IPS DF 19.7 (cell line): ENCODE measurements at places on chromosomes 4 and X.

DNA sequence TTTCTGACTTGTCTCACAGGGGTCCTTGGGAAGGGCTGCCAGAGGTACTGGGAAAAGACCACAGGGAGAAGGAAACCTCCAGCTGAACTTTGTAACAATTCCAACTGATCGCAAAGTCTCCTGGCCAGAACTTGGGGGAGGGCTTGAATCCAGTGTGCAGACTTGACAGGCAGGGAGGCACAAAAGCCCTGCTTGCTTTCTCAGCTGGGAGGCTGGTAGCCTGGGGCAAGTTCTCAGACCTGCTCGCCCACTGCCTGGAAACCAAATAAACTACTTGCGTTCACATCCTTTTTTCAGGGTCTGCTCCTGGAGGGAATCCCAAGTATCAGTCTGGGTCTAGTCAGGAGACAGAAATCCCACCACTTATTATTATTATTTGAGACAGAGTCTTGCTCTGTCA, 48.0 kb upstream of the CASK start:
- DNase-seq, result no peak

- no peak for DNase-seq
Observed at GRCh38 chr4:160238790-160239189, 1135.9 kb downstream of the RAPGEF2 start.

- DNase-seq, result no peak
Observed at GRCh38 chrX:132834109-132834508, 124.3 kb downstream of the HS6ST2 start.

DNA sequence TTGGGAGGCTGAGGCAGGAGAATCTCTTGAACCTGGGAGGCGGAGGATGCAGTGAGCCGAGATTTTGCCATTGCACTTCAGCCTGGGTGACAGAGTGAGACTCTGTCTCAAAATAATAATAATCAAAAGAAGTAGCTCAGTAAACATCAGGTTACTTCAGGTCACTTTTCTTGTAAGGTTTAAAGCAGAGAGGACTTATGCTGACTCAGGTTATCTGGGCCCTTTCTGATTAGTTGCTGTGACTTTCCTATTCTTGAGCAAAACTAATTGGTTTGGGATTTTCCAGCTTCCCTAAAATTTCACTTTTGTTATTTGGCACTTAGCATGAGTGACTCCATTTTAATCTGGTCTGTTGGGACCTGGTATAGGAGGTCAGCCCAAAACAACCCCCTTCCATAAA, 812.9 kb downstream of the NLGN4X start:
- no peak for DNase-seq

DNA sequence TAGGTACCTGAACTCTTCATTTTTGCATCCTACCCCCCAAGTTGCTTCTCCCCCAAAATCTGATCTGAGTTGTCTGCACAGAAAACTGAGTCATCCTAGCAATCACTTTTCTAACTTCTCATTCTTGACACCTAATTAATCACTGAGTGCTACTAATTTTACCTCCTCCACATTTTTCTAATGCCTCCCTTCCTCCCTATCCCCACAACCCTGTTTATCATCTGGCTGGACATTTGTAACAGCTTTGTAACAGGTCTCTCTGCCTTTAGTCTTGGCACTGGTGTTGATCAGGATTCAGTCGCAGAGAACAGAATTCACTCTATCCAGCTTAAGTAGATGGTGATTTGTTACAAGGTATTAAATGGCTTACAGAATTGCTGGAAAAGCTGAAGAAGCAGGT, 303.9 kb upstream of the GATB start:
- DNase-seq, result no peak

DNA sequence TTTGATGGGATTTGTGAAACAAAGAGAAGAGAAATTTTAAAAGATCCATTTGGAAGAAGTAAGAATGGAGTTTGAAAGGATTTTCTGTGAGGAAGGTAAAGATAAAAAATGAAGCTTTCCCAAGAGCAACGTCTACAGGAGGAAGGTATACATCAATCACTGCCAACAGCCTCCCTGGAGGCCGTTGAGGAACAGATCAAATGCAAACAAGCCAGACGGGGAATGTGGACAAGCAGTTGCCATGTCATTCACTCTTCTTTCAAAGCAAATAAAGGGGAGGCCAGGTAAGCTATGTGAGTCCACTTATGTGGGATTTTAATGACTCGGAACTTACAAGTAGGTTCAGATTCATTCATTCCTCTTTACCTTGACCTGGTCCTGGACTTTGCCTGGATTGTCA, 1020.5 kb upstream of the AGA start:
- DNase-seq, result no peak

DNA sequence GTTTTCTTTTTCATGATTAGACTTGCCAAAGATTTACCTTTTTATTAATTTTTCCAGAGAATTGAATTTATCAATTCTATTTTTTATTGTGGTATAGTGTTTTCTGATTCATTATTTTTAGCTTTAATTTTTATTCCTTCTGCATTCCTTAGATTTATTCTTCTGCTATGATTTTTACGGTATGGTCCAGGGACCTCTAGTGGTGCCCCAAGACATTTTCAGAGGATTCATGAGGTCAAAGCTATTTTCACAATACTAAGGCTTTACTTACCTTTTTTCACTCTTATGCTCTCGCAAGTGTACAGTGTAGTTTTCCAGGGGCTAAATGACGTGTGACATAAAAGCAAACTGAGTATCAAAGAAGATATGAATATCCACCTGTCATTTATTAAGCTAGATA, 8.0 kb downstream of the RADX start:
- DNase-seq, result no peak

GRCh38 chrX:11374570-11374969, 81.4 kb downstream of the AMELX start:
- no peak for DNase-seq

DNA sequence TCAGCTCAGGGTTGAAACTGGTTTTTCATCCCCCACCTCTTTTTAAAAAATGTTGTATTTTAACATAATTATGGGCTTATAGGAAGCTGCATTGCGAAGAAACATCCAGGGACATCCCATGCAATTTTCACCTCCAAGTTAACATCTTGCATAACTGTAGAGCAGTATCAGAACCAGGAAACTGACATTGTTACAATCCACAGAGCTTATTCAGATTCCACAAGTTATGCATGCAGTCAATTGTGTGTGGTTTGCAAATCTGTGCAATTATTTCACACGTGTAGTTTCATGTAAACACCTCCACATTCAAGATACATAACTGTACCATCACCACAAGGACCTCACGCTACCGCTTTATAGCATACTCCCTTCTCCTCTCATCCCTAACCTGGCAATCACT, 97.5 kb upstream of the GATB start:
- DNase-seq, result no peak

DNA sequence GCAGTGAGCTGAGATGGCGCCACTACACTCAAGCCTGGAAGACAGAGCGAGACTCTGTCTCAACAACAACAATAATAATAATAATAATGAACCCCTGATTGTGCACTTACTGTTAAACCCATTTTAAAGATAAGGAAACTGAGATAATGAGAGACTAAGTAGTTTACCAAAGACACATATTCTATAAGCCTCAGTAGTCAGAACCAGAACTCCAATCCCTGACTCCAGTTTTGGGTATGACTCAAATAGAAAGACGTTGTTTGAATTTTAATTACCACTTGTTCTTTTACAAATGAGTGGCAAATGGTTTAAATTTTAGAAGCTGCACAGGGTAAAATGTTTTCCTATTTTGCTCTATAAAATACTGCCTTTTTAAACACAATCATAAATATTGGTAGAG, 37.4 kb downstream of the ACSL4 start:
- no peak for DNase-seq

- no peak for DNase-seq
Observed at GRCh38 chr4:23122666-23123400, 430.1 kb downstream of the GBA3 start.

DNA sequence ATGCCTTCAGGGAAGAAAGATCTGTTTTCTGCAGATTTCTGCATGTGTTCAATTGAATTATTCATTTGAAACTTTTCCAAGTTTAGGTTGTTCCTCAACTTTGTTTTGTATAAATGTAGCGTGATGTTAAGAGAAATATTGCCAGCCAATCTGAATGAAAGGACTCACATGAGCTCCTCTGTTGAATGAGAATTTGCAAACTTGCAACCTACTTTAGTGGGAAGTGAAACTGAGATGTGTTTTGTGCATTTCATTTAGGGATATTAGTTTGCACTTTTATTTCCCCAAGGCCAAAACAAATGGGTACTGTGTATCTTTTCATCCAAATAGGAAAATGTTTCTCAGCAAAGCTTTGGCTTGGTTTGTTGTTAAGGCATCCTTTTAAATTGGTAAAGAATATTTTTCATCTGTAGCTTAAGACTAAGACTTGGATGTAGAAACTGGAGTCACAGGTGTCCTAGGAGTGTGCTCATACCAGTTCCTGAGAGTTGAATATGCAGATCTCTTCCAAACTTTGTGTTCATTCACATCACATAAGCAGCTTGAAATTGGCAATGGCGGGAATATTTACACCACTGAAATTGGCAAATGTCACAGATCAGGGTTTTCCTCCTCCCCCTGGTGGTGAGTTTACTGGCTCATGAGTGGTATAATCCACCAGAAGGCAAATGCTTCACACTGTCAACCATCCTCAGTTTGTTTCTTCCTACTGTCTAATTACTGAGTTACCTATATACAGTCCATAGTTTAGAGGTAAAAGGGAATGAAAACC, 193.6 kb upstream of the BANK1 start:
- no peak for DNase-seq

- no peak for DNase-seq
Observed at GRCh38 chrX:47574076-47574546, 8.1 kb upstream of the TIMP1 start.

- no peak for DNase-seq
Observed at GRCh38 chr4:24214796-24215195, 324.9 kb upstream of the PPARGC1A start.

DNA sequence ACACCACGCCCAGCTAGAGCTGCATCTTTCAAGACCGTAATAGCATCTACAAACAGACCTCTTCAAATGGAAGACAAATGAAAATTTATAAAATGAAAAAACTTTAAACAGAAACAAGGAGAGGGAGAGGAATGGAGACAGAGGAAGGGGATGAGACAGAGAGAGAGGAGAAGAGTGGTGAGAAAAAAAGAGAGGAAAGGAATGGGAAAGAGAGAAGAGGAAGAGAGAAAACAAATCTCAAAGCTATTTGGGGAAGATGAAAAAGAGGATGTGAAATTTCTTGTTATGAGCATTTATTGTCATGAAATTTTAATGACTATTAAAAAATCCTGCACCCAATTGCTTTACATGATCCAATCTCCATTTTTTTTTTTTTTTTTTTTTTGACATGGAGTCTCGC, 726.9 kb downstream of the GRID2 start:
- no peak for DNase-seq

DNA sequence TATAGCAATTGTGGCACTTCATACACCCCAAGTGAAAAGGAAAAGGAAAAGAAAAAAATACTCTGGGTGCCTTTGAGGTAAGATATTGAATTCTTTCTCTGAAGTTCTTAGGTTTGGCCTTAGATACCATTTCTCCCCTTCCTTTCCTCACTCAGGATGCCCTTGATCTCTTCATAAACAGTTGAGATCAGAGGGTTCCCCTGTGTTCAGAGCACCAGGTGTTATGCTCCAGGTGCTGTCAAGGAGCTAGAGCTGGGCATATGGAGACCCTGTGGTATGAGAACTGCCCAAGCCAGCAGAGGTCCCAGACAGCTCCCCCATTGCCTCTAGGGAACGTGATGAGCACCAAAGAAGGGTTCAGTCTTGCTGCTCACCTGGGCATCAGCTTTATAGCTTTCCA, 17.1 kb upstream of the CD40LG start:
- DNase-seq, result no peak

DNA sequence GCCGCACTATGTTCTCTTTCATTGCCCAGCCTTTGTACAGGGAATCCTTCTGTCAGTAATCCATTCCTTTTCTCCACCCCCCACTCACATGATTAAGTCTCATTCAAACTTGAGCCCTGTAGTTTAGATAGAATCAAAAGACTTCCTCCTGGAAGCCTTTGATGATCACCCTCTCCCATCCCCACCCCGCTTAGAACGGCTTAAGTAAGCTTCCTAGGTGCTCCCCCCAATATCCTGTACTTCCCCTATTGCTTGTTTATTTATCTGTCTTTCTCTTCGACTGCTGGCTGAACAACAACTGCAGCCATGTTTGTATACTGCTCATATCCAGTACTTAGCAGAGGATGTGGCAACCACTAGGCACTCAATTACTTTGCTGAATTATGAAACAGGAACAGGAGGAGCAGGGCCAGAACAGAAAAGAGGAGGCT, 38.5 kb upstream of the GPC3 start:
- DNase-seq, result no peak

GRCh38 chr4:123401271-123402120, 4.9 kb downstream of the SPRY1 start:
- no peak for DNase-seq

- DNase-seq, result no peak
Observed at GRCh38 chr4:183499389-183499788, 5.5 kb upstream of the ING2 start.
